LoVo (cell line): ENCODE measurements at places on chromosomes 5 and 9.

- no peak for DNase-seq
Measured at GRCh38 chr5:9851458-9851857, 221.3 kb upstream of the TAS2R1 start.

DNA sequence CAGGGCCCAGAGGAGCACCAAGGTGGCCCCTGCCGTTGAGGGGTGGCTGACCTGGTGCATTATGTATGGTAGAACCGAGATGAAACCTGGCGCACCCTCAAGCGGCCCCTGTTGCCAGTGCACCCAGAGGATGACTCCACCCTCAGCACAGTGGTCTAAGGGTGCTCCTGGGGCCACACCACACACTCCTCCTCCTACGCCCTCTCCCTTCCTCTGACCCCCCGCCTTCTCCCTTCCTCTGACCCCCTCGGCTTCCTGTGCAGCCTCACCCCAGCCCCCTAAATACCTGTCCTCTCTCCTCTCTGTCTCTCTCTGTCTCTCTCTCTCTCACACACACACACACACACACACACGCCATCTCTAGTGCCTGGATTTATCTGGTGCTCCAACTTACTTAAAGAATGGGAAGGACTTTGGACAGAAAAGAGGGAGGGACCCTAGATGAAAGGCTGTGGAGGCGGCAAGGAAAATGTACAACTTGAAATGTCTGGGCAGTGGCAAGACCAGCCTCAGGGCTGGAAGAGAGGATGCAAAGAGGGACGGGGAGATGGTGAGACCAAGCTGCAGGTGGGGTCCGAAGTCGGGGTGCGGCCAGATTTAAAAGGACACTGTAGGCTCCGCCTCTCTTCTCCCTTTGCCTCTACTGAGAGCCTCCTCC lies 18.2 kb upstream of the SLC30A5 start:
- no peak for DNase-seq

DNA sequence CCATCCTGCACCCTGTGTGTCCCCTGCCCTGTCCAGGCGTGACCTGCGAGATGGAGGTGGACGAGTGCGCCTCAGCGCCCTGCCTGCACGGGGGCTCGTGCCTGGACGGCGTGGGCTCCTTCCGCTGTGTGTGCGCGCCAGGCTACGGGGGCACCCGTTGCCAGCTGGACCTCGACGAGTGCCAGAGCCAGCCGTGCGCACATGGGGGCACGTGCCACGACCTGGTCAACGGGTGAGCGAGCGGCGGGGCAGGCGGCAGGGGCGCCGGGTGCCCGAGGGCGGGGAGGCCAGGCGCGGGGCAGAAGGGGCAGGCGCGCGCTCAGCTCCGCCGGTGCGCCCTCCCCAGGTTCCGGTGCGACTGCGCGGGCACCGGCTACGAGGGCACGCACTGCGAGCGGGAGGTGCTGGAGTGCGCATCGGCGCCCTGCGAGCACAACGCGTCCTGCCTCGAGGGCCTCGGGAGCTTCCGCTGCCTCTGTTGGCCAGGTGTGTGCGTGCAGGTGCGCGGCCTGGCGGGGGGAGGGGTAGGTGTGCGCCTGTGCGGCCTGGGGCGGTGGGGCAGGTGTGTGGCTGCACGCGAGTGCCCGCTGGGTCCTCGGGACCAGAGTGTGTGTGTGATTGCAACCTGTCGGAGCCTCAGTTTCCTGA lies 10.0 kb downstream of the CRB2 start:
- DNase-seq, result no peak

GRCh38 chr9:36049408-36049807 lies 12.7 kb downstream of the RECK start:
- DNase-seq, result no peak

- no peak for DNase-seq
Measured at GRCh38 chr5:15938961-15939360, 240.6 kb downstream of the MARCHF11 start.

GRCh38 chr5:40736103-40736875 lies 19.5 kb downstream of the TTC33 start:
- peak; percentile 55 for DNase-seq

DNA sequence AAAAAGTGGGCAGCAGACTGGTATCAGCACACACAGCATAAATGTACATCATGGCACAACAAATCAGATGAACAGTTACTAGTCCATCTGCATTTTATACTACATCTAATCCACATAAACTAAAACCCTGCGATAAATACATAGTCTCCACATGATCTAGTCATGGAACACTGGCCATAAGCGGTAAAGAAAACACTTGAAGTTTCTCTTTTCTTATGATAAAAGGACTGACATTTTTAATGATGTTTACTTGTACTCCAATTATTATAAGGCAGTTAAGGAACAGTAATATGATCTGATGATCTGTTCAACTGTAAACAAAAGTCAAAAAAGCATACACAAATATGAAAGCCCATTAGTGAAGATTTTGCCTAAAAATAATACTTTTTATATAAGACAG lies 112.5 kb downstream of the MPDZ start:
- no peak for DNase-seq

GRCh38 chr5:160493806-160494338 lies 72.2 kb downstream of the PTTG1 start:
- no peak for DNase-seq

DNA sequence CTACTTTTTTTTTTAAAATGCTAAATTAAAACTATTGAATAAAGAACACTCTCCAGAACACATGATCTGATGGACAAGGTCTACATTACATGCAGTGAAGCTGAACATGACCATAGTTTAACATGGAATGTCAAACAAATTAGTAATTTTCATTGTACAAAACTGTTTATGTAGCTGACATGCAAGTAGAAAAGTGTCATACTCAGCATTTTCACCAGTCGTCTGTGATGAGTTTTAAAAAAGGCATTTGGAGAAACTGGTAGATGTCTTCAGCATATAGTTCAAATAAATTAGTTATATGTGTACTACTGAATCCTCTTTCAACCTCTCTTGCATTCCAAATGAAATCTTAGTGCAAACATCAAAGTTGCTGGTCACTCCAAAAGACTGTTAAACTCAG lies 301.9 kb downstream of the FER start:
- DNase-seq, result no peak

DNA sequence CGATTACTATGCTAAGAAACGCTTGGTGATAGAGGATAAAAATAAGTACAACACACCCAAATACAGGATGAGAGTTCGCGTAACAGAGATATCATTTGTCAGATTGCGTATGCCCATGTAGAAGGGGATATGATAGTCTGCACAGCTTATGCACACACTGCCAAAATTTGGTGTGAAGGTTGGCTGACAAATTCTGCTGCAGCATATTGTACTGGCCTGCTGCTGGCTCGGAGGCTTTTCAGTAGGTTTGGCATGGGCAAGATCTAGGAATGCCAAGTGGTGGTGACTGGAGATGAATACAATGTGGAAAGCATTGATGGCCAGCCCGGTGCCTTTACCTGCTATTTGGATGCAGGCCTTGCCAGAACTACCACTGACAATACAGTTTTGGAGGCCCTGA lies 208.4 kb downstream of the PDZD2 start:
- DNase-seq, result no peak

- DNase-seq, result peak; percentile 91
Measured at GRCh38 chr5:177403792-177404640, 3.6 kb upstream of the PFN3 start.

GRCh38 chr9:112700085-112700484 lies 17.8 kb downstream of the INIP start:
- no peak for DNase-seq

GRCh38 chr5:164364237-164365208 lies 859.1 kb downstream of the MAT2B start:
- no peak for DNase-seq

GRCh38 chr5:167511276-167511675 lies 780.2 kb upstream of the WWC1 start:
- DNase-seq, result no peak

GRCh38 chr5:38569180-38569579 lies 12.7 kb upstream of the LIFR start:
- DNase-seq, result no peak

- DNase-seq, result no peak
Measured at GRCh38 chr5:176781054-176781375, 29.3 kb upstream of the UNC5A start.

GRCh38 chr9:110116543-110116885 lies 91.4 kb downstream of the C9orf152 start:
- no peak for DNase-seq

DNA sequence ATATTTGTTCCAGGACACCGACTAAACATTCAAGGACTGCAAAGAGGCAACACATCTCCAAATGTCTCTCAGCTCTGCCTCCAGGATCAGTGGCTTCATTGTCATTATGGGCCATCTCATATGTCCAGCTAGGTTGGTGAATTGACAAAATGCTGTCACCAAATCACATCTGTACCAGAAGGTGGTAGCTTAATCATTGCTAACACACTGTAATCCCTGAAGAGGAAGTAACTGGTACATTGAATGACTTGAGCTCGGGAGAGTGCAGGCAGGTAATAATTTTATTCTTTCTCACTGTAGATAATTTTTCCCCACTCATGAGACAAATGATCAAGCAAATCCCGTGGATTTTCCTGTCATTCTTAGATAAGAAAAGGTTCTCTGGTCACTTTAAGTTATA lies 169.8 kb downstream of the SEMA6A start:
- no peak for DNase-seq

DNA sequence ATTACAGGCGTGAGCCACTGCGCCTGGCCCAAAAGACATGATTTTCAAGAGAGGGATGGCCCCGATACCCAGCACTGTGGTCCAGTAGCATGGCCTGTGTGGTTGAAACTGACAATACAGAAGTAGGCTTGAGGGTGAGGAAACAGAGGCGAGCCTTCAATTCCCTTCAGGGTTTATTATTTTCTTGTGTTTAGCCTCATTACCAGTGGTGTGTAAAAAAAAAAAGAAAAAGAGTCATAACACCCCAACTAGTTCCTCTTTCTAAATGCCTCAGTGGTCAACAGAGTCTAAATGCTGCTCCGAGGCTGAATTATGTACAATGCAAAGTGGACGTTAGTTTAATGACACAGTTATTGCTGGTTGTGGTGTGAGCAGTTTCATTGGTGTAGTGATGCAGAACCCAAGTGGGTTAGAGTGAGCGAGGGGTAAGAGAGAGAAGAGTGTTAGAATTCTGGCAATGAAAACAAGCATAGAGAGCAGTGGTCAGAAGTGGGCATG lies 58.8 kb downstream of the SNX30 start:
- no peak for DNase-seq

GRCh38 chr5:111781200-111781599 lies 24.2 kb upstream of the NREP start:
- no peak for DNase-seq

DNA sequence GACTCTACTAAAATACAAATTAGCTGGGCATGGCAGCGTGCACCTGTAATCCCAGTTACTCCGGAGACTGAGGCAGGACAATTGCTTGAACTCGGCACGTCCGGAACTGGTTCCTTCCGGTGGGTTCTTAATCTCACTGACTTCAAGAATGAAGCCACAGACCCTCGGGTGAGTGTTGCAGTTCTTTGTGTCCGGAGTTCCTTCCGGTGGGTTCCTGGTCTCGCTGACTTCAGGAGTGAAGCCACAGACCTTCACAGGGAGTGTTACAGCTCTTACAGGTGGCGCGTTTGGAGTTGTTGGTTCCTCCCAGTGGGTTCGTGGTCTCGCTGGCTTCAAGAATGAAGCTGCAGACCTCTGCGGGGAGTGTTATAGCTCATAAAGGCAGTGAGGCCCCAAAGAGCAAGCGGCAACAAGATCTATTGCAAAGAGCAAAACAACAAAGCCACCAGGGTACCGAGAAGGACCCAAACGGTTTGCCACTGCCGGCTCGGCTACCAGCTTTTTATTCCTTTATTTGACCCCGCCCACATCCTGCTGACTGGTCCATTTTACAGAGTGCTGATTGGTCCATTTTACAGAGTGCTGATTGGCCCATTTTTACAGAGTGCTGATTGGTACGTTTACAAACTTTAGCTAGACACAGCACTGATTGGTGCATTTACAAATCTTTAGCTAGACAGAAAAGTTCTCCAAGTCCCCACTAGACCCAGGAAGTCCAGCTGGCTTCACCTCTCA lies 28.6 kb upstream of the SLC6A19 start:
- DNase-seq, result no peak

GRCh38 chr5:143987751-143988560 lies 176.0 kb downstream of the HMHB1 start:
- no peak for DNase-seq

DNA sequence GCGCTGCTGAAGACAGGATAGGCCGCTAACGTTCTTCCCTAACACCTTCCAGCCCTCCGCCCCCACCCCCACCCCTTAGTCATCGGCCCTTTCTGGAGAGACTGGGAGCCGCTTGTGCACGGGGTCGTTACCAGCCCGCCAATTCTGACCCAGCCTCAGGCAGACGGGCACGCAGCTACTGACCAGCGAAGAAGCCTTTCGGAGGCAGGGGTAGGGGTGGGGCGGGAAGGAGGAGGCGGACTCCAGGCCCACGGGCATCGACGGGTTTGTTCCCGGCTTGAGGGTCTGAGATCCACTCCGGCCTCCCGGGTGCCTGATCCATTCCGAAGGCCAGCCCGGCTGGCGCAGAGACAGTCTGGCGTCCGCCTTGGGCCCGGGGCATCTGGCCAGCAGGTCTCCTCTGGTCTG lies 729 bp upstream of the HAND1 start:
- no peak for DNase-seq

GRCh38 chr9:122918310-122918709 lies 5.2 kb upstream of the ZBTB6 start:
- DNase-seq, result no peak

DNA sequence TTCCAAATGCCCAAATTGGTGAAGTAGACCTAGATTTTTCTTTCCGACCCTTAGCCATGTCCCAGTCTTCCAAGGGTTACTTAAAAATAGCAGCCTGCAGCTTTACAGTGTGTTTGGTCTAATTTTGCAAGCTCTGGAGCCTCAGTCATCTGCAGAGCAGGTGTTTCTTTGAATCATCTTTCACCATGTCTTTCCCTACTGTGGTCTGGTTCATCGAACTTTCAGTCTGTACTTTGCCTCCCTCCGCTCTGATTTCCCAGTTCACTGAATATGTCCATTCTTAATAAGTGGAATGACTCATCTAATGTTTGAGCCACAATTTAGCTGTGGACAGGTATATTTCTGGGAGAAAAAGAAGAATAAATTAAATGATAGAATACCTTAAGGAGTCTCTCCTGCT lies 1060.7 kb downstream of the EFNA5 start:
- no peak for DNase-seq

- DNase-seq, result peak; percentile 72
Measured at GRCh38 chr9:98861781-98862504, 54.5 kb downstream of the GALNT12 start.

DNA sequence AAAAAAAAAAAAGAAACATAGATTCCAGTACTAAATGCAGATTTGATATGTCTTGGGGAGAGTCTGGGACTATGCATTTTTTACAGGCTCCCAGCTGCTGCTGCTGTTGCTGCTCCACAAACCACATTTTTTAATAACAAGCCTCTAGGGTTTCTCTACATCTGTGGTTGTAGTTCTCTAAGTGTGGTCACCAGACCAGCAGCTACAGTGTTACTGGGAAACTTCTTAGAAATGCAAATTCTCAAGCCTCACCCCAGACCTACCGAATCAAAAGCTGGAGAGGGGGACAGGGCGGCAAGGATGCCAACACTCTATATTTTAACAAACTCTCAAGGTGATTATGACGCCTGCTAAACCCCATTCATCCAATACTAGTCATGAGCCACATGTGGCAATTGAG lies 293.4 kb upstream of the PTGER4 start:
- DNase-seq, result no peak

- DNase-seq, result peak; percentile 58
Measured at GRCh38 chr5:132962429-132963021, 909 bp downstream of the AFF4 start.
